ENCODE measurements at places on chromosomes 13 and 19. TPM values are rescaled to one million over a fixed set of nuclear protein-coding genes. Genes with fewer than 3 reads are reported as not detected.
A peak's percentile ranks its signal among the peaks of the same experiment; 100 is the strongest.

GRCh38 chr13:30734439-30734838 lies 904 bp upstream of the ALOX5AP start:
- no peaks in the 10 kb centered on the region for H3K36me3 ChIP-seq
- H3K27ac ChIP-seq: no peak overlapping the region
- H3K4me3 ChIP-seq: no peak overlapping the region
- H3K4me1 ChIP-seq: peaks cover 10% of the 10 kb centered on the region
- peaks cover 9% of the 10 kb centered on the region for H3K27me3 ChIP-seq

- peaks cover 10% of the 10 kb centered on the region for H3K4me1 ChIP-seq
- peak; percentile 84 for DNase-seq
- H3K27ac ChIP-seq: peak overlapping the region; percentile 55
- H3K4me3 ChIP-seq: no peak overlapping the region
- H3K27me3 ChIP-seq: no peaks in the 10 kb centered on the region
- H3K36me3 ChIP-seq: no peaks in the 10 kb centered on the region
Measured at GRCh38 chr13:106151056-106151699, 384.3 kb downstream of the EFNB2 start.

- no peak overlapping the region for H3K27ac ChIP-seq
- no peaks in the 10 kb centered on the region for H3K27me3 ChIP-seq
- no peak overlapping the region for H3K4me3 ChIP-seq
- peaks cover 9% of the 10 kb centered on the region for H3K36me3 ChIP-seq
- DNase-seq: no peak
- peaks cover 4% of the 10 kb centered on the region for H3K4me1 ChIP-seq
Measured at GRCh38 chr13:23574421-23575145, 4.4 kb downstream of the TNFRSF19 start.

GRCh38 chr13:40329781-40330485 lies 336.5 kb downstream of the FOXO1 start:
- H3K27ac ChIP-seq: no peak overlapping the region
- no peaks in the 10 kb centered on the region for H3K4me1 ChIP-seq
- no peaks in the 10 kb centered on the region for H3K27me3 ChIP-seq
- DNase-seq: no peak
- no peak overlapping the region for H3K4me3 ChIP-seq
- no peaks in the 10 kb centered on the region for H3K36me3 ChIP-seq

GARIN5A gene
- not detected for total RNA-seq

SIGLEC12 gene
- total RNA-seq: not detected
